Stimulated activated CD4-positive, alpha-beta T cell treated with anti-CD3 and anti-CD28 coated beads, TNF-alpha, amount 100 ng/mL, for 4 hours (primary cell): ENCODE measurements at places on chromosomes 7 and 10.

DNA sequence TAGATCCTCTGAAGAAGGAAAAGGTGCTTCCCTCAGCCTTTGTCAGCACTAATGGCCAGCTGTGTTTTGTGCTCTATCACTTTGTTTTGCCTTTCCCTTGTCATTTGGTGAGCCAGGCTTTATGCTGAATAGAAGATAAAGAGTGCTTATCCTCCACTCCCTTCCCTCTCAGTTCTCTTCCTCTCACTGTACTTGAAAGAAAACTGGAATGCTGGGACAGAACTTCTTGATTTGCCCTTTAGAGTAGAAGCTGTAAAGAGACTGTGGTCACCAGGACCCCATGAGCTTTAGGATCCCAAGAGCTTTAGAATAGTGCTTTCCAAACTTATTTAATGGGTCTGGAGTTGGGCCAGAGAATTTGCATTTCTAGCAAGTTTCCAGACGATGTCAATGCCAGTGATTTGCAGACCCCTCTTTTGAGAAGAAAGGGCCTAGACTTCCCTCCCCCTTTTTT lies 81.4 kb downstream of the LRRC4 start:
- no peak for DNase-seq

DNA sequence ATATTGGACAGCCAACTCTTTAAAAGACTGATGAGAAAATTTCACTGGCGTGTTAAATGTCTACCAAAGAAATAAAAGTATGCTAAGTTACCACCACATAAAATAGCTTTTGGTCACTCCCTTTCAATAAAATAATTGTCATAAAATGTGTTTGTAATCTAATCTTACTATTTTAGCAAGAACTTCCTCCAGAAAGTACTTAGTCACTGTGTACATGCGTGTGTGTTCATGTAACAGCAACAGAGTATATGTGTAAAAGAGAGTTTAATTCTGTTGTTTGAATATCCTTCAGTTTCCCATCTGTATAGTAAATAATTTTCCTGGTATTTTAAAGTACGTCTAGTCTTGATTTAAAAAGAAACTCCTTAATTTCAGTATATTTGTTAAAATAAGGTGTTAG lies 35.0 kb upstream of the WASL start:
- DNase-seq, result no peak

- DNase-seq, result no peak
Observed at GRCh38 chr10:129969911-129970464, 5.9 kb upstream of the EBF3 start.

DNA sequence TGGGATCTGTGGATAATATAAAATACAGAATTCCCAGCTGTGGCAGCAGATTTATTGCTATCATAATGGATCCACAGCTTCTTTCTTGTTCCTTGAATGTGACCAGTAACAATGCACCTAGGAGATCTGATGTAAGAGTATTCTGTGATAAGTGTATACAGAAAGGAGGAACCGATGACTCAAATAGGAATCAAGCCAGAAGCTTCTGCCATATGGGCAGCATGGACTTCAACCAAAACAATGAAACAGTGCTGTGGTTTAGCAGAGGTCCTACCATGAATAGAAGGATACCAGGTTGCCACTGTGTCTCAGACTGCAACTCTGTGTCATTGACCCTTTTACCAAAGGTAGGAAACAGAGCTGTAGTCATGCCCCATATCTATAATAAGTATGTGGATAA lies 81.8 kb downstream of the PTPRZ1 start:
- no peak for DNase-seq

- no peak for DNase-seq
Observed at GRCh38 chr7:138325434-138325833, 134.6 kb upstream of the TRIM24 start.

DNA sequence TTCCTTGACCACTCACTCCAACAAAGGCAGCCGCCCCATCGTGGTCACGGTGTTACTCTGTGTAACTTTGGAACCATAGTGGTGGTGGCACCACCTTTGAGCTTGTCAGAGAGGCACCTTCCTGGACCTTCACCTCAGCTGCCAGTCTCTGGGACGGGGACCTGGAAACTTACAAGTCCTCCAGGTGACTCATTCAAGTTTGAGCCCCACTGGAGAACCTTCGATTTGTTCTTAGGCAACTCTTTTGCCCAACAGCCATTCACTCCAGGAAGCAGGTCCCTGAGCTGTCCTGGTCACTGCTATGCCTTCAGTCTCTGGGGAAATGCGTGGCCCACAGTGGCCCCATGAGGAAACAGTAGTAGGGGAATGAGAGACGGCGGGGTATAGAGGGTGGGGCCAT lies 17.2 kb downstream of the STX1A start:
- DNase-seq, result no peak

DNA sequence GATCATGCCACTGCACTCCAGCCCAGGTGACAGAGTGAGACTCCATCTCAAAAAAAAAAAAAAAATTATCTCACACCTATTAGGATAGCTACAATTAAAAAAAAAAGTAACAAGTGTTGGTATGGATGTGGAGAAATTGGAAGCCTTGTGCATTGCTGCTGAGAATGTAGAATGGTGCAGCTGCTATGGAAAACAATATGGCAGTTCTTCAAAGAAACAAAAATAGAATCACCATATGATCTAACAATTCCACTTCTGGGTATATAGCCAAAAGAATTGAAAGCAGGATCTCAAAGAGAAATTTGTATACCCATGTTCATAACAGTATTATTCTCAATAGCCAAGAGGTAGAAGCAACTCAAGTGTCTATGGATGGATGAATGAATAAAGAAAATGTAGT lies 143.6 kb upstream of the PRR15 start:
- no peak for DNase-seq

DNA sequence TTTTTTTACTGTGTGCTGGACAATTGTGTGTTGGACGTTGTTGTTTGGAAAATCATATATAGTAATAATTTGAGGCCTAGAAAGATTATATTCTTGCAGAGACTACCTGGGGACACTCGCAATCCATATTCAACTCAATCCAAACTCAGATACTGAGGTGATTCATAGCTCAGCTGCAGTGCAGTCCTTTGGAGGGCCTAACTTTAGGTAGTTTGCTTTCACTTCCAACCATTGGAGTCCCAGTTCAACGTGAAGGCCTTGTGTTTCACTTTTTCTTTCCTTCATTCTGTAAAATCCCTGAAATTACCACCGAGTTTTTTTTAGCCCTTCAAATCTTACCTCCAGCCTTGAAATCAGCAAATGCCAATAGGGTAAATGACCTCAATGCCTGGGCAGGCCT lies 32.3 kb downstream of the ATRNL1 start:
- no peak for DNase-seq

GRCh38 chr10:127318396-127318795 lies 122.0 kb upstream of the INSYN2A start:
- no peak for DNase-seq

DNA sequence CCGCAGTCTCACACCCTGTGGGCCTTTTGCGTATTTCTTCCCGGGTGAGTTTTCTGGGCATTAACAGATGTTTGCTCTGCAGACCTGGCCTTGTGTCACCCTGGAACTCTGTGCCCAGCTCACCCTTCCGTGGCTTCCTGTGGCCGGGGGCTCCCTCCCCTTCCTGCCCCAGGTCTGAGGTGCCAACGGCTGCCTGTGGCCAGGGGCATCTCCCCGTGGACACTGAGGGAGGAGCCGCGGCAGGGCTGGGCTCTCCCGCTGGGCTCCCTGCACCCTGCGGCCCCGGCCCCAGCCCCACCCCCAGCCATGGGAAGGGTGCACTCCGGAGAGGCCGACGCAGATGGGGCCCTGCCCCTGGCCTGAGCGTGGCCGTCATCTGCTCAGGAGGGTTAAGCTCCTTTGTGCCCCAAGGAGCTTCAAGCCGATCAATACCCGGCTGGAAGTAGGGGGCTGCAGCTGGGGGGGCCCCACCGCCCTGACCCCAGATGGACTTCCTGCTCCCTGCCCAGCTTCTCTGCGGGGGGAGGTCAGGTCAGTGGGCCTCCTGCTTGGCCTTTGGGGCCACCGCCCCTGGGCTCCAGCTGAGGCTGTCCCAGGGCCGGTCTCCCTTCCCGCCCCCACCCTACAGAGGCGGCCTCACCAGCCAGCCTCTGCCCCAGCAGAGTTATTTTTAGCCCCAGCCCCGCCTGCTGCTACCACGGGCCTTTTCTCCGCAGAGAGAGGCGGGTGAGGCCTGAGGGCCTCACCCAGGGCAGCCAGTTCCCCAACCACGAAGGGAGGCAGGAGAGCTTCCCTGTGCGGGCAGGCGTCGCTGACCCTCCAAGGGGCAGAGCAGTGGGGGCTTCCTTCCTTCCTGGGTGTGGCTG lies 24.2 kb downstream of the PWWP2B start:
- DNase-seq, result no peak

DNA sequence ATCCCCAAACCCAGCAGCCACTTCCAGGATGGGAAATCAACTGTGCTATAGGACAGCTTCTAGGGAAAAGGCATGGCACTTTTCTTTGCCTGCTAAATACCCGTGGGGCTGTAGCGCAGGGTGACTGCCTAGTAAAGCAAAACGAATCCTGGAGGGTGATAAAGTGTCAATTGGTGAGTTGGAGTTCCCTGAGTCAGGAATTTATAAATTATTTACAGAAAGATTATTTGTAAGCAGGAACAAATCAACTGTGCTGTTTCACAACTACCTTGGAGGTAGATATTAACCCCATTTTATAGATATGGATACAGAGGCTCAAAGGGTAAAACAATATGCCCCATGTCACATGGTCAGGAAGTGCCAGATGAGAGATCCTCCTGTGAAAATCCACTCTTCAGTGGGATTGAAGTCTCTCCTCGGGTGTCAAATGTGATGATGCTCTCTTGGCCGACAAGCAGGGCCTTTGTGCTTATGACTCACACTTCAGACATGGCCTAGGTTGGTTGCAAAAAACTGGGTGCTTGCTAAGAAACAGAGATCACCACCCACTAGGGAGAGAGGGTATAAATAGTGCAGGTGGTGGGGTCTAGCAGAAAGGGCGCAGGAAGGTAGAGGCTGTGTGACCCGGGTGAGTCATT lies 383.2 kb upstream of the ZMIZ1 start:
- no peak for DNase-seq

- DNase-seq, result no peak
Observed at GRCh38 chr7:70033226-70033625, 435.0 kb downstream of the AUTS2 start.

GRCh38 chr10:117666166-117666565 lies 123.6 kb downstream of the EMX2 start:
- DNase-seq, result no peak

DNA sequence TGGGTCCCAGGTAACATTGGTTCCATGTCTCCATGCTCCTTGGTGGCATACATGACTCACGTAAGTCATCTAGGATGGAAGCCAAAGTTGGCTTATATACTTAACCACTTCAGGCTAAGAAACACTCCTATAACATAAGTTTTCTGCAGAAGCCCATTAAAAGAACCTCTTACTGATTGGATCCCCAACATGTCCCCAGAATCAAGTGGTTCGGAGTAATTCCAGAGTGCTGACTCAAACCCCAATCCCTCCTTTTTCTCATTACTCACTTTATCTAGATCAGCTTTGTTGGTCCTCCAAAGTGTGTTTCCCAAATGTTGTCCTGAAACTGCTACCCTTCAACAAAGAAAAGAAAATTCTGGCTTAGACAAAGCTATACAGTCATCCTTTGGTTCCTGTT lies 10.1 kb upstream of the ATOH7 start:
- DNase-seq, result no peak

- no peak for DNase-seq
Observed at GRCh38 chr10:58755677-58756076, 243.0 kb downstream of the BICC1 start.
